ENCODE measurements at places on chromosomes 1 and 21.

- DNase-seq = no peak
Measured at GRCh38 chr21:15731243-15731613, 1.4 kb downstream of the USP25 start.

- DNase-seq = no peak
Measured at GRCh38 chr1:62327360-62328055, 8.3 kb upstream of the KANK4 start.

DNA sequence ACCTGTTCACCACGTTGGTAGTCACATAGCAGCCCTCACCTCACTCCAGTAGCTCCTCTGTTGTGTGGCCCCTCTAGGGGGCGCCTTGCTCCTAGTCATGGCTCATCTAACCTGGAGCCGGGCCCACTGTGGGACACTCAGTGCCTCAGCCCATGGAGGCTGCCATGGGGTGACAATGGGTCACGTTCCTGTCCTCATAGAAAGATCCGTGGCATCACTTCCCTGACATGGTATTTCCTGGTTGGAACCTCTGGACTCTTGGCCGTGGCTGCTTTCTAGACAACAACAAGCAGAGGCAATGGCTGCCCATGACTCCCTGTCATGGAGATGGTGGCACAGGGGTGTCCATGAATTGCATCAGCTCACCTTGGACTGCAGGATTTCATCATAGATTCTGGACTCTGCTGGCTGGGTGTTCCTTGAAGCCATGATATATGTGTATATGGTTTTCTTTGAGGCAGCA, 27.5 kb upstream of the SLAMF6 start:
- DNase-seq = no peak

DNA sequence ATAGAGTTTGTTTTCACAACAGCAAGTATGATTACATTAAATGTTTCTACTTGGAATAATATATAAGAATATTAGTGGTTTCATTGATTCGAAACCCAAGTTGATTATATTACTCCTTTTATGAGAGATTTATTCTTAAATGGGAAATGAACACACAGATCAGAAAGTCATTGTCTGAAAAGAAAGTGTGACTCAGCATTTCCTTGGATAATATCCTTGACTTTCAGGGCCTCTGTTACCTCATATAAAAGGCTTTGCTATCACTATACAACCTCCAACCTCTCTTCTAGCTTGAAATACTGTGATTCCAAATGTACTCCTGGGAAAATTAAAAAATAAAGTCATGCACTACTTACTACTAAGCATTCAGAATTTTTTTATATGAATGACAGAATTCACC, 295.3 kb upstream of the LYPLAL1 start:
- no peak for DNase-seq

DNA sequence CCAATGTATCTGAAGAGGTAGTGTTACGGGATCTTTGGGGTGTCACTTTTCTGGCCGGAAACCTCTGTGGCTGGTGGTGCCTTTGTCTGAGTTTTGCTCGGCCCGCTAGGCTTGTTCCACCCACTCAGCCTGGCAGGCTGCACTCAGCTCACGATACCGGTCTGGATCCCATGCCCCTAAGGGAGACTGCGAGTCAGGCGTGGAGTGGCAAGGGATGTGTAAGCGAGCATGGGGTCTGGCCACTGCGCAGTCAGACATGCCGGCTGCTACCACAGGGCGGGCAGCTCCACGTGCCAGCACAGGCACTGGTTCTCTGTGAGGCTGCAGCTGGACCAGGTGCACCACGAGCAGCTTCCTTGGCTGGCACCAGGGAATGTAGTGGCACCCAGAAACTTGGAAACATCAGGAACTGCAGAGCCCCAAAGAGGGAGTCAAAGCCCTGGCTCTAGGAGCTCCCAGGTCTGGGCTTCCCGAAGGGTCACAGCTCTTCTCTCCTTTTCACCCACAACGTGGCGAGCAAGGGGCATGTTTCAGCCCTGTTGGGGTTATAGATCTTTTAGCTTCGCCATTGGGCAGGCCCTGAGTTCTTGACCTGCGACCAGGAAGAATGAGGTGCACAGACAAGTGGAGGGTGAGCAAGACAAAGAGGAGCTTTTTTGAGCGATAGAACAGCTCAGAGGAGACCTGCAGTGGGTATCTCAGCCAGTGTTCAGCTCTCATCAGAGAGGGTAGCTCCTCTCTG, 23.8 kb upstream of the LRRC8C start:
- no peak for DNase-seq

DNA sequence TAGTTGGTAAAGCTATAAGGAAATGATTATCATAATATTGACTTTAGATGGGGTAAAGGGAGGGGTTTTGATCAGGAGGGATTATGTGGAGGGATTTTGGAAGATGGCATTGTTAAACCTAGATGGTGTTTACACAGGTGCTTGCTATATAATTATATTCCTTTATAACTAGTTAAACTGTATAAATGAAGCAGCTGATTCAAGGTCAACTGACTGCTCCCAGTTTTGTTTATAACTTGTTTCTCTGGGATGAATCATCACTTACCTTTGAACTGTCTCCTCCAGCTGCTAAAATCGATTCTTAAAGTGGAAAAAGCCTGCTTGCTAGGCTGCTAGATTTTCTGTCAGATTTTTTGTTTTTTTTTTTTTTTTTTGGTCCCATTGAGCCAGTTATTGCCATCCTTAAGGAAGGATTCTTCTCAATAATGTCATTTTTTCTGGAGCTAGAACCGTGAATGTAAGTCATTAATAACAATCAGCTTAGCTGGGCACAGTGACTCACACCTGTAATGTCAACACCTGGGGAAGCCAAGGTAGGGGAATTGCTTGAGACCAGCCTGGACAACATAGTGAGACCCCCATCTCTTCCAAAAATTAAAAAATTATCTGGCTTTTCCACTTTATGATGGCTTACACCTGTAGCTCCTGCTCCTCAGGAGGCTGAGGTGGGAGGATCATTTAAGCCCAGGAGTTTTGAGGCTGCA, 153.2 kb downstream of the PIK3R3 start:
- DNase-seq = no peak

- no peak for DNase-seq
Measured at GRCh38 chr1:243746751-243747150, 103.3 kb downstream of the AKT3 start.

GRCh38 chr1:38746941-38747600, 112.5 kb downstream of the RRAGC start:
- DNase-seq = no peak

GRCh38 chr1:160534823-160535605, 12.0 kb upstream of the SLAMF6 start:
- DNase-seq = no peak

DNA sequence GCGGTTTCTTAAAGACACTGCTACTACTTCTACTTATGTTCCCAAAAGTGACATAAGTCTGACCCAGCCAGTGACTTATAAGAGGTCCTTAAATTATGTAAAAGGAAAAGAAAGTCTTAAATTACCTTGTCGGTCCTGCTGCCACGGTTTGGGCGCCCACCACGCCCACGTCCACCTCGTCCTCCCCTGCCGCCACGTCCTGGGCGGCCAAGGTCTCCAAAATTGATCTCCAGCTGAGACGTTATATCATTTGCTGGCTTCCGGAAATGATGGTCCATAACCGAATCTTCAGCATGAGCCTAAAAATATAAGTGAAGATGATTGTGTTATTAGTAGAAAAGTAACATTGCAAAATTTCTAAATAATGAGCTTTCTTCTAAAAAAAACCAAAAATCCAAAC, 15.2 kb downstream of the SERBP1 start:
- no peak for DNase-seq

DNA sequence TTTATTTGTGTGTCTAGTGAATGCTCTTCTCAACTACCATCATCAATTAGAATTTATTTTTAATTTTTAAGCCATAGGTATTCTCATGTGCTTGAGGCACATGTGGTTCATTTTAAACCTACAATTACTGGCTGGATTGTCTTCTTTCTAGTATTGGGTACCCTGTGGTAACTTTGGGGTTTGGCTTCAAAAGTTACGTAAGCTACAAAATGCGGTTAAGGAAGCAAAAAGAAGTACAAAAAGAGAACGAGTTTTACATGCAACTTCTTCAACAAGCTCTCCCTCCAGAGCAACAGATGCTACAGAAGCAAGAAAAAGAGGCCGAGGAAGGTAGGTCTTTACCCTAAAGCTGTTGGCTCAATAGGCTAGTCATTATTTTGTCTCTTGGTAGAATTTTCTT, 25.8 kb downstream of the MACO1 start:
- no peak for DNase-seq

DNA sequence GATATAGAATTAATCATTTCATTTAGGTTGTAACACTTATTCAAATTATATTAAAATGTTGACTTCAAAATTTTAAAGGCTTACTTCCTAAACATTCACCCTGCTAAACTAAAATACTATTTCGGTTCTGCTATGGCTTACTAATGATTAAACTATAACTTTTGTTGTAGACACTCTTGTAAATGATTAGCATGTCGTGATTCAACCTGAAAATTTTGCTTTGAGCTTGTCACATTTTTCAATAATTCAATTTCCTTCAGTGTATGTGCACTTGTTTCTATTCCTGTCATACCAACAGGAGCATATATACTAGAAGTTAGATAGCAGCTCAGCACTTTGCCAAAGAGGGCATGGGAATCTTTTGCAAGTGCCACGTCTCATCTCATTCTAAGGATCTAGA, 1018.8 kb downstream of the AMY1C start:
- no peak for DNase-seq

DNA sequence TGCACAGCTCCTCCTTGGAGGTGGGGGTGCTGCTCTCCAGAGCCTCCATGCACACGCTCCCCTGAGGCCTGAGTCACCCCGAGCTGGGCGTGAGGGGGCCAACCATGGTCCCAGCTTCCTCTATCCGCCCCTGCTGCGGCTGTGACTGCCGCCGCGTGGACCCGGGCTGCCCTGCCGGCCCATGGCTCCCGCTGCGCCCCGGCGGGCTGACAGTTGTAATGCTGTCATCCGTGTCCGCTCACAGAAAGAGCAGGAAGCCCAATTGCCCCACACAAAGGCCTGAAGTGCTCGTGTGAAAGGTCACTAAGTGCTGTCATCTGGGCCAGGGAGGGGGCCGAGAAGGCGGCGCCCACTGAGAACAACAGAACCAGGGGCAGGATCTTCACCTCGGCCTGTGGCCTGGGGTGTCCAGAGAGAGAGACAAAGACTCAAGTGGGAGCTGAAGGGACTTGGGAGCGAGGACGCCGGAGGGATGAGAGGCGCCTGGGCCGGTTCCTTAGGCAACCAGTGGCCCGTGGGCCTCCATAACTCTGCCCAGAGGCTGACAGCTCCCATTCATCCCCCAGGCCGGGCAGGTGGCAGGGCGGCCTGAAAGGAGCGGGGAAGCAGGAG, 31.5 kb downstream of the OLIG1 start:
- DNase-seq = no peak

DNA sequence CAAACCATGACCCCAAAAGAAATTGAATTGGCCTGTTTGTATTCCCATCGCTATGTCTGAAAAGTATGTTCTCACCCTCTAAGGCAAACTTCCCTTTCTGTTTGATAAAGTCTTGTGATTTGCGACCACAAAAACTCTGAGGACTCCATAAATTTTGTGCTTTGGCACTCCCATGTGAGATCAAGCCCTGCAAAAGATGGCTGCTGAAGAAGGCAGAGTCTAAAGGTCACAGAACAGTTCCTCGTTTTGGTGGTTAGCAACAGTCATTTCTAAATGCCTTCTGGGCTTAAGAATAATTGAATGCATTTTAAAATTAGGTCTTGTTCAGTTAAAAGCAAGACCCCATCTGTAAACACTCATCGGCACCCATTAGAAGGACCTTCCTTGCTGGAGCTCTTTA, 441.6 kb downstream of the OMA1 start:
- DNase-seq = no peak

DNA sequence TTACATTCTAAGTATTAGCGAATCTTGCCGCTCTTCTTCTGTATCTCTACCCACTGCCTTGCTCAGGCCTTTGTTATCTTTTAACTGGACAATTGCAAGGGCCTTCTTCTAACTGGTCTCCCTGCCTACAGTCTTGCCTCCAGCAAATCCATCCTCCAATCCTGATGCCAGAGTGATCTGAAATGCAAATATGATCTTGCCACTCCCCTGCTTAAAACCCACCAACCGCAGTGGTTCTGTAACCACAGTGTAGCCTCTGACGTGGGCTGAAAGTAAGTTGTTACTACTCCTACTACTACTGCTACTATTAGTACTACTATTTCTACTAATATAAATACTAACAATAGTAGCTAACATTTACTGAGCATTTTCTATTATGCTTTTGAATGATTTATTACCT, 12.4 kb downstream of the MOV10 start:
- DNase-seq = no peak

DNA sequence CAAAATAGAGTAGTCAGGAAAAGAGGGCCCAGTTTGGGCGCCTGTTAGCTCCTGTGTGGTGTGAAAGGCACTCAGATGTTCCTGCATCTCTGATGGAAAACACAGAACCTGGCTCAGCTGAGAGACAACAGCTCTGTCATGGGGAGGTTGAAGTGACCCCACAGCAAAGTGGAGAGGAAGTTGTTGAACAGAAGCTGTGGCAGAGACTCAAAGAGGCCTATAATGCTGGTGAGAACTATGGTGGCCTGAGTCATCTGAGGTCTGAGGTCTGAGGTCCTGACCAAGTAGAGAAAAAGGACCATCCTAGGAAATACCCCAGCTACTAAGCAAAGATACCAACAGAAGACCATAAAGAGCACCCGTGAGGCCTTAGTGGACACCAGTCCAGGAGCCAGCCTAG, 45.6 kb upstream of the JAK1 start:
- no peak for DNase-seq

DNA sequence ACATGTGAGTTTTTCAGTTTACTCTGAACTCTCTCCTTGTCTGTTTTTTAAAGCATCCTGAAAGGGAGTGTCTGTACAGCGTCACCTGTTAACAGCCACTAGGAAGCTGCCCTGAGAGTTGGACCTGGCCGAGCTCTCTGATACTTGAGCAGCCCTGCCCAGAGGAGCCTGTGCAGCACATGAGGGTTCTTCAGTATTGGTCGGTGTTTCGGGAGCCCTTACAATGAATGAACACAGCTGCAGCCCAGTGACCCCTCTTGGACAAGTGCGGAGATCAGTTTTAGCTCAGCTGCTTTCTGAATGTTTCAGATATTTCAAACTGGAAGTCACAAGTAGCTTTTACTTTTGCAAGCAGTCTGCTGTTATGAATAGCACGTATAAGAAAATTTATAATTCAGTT, 39.2 kb downstream of the ADARB1 start:
- DNase-seq = no peak

DNA sequence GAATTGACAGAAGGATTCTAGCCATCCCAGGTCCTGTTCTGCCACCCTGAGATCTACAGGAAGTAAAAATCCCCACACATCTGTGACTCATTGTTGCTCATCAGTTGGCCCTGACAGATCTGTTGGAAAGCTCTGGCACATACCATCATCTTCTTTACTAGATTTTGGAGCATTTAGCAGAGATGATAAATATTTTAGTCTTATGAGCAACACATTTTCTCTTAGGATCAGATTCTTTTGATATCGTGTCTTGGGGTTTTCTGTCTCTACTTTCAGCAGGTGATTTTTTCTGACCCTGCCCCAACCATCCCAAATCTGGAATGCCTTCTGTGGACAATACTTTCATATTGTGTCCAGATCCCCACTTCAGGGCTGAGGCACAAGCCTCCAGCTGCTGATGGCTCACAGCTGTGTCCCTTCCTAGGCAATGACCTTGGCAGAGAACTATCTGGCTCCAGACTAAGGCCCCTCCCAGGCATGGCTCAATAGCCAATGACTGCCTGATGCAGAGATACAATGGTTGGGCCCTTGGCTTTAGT, 102.8 kb downstream of the GDAP2 start:
- no peak for DNase-seq

All from hippocampal formation (tissue), 2 donors.